GM23248 (cell line): ENCODE measurements at places on chromosomes 3 and 15.

GRCh38 chr3:45861043-45861719, 19.3 kb upstream of the LZTFL1 start:
- DNase-seq = no peak

DNA sequence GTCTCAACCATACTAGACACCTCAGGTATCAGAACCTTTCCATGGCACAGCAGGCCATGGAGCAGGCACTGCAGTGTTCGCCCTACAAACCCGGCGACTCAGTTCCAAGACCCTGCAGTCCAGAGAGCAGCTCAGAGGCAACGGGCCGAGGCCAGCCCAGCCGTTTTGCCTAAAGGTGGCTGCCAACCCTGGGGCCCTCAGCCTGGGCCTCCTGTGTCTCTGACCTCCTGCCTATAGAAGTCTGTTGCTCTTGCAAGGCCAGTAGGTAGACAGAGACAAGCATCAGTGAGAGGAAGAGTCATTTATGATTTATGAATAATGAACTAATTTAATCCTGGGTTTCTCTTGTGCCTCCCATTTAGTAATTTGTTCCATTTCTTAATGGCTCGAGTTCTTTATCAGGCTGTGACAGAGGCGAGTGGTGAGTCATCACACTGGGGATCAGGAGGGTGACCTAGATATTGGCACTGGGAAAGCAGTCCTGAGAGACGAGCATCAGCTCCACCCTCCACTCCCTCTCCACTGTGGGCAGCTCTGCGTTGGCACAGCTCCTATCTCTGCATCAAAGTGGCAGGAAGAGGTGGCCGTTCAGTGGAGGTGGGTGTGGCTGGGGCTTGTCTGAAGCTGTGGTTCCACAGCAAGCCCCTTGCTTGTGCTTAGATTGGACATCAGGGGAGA, 79.8 kb downstream of the ABHD5 start:
- peak; percentile 78 for DNase-seq

GRCh38 chr3:43210049-43211027, 76.0 kb upstream of the SNRK start:
- no peak for DNase-seq

DNA sequence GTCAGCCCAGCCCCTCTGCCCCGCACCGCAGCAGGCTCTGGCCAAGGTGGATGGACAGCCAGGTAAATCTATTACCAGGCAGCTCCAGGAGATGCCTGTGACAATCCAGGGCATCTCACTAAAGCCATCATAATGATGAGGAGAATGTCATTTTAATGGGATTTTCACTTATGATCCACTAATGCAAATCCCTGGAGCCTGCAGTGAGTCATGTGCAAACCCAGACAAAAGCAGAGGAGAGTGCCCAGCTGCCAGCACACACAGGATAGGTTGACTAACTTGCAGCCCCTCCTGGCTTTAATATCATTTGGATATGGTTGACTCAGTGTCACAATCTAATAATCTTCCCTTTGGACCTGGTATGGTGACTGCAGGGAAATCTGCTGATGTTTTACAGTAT, 206.9 kb upstream of the TRIM42 start:
- peak; percentile 13 for DNase-seq

DNA sequence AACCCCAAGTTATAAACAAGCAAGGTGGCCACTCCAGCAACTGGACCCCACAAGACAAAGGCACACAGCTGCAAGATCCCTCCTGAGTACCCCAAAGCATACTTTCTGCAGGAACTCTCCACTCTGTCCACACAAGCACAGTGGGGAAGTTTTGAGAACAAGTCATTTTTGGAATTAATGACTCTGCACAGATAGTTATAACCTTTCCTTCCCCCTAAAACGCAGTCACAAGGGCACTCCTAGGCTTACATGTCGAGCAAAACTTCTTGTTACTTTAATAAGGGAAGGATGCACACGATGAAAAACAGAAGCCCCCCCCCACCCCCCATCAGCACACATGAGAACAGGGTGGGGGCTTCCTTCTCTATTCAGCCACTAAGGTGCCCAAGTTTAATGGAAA, 1.2 kb downstream of the STIMATE start:
- no peak for DNase-seq

DNA sequence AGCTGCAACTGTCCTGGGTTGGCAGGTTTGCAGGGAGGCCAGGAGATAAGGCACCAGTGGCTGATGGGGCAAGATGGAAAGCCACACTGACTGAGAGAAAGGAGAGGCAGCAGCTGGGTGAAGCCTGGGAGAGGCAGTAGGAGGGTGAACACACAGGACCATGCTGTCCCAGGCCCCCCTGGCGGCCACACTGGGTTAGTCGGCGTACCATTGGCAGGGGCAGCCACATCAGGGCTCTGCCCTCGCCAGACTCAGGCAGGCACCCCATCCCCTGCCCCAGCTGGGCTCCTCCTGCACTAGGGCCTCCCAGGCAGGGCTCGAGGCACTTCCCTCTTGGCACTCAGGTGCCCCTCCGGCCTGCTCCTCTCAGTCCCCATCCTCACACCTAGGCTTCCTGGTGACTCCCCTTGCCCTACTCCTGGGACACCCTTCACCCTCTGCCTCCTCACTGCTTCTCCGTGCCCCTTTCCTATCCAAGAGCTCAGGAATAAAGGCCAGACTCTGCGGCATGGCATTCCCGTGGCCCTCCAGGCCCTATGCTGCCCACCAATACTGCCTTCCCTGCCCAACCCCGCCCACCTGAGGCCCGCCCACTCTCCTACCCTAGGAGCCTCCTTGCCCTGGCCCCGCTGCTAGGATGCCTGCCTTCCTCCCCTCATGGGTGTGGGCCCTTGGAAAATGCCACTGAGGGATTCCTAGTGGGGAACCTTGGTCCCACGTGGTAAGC, 28.7 kb upstream of the DUSP7 start:
- no peak for DNase-seq

DNA sequence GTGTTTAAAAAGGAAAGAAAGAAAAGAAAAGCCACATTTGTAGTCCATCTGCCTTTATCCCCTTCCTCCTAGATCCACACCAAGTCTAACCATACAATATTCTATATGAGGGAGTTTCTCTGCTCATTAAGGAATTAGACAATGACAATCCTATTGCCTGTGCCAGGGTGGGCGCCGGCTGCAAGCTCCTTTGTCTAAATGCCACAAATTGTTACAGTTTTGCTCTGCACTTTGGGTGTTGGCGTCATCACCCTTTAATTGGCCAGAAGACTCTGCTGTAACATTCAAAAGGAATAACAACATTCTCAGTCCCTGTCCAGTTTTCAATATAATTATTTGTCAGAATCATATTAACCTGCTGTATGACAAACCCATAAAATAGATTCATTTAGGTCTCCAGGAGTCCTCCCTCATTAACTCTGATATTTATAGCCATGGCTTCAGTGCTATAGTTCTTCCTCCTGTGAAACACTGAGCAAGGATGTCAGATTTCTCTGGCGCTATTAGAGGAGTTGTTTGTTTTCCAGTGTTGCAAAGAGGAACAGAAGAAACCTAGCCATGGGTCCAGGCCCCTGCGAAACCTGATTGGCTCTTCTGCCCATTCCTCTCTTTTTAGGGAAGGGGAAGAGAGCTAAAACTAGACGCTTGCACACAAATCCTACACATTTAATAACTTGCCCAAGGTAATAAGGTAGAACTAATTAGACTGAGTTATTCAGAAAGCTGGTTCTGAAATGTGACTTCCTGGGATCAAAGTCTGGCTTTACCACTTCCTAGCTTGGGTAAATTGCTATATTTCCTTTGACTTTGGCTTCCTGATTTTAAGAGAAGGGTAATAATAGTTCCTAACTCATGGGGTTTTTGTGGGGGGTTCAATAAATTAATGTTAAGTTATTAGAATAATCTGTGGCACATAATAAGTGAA, 112.4 kb downstream of the CD47 start:
- DNase-seq = no peak

DNA sequence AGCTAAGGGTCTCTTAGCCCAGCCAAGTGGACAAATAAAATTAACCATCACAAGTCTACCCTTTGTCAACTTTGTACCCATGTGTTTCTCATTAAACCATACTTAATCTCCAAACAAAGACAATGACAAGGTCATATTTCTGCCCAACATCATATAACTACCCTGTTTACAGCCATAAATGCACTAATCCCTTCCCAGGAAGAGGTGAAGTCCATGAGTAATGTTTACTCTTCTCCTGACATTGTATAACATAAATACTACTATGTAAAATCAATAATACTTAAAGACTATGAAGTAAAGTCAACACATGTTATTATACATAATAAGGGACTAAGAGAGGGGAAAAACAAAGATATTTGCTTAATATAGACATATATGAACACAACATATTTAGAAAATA, 38.5 kb upstream of the FAN1 start:
- DNase-seq = no peak

DNA sequence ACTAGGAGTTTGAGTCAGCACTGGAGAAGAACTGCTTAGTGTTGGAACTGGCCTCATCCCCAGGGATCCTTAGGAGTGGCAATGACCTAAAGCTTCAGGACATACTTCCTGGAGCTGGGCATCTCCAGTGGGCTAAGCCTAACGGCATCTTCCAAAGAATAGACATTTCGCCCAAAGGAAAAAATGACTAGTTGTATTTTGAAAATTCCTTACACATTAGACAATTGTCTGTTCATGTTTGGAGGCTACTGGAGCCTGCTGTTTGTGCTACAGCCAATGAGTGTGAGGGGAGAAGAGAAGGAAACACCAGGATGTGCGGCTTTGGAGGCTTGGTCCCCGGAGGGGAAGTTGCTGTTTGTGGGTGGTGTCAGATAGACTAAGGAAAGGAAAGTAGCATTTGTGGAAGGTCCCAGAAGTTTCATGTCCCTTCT, 77.6 kb downstream of the POLR2M start:
- DNase-seq = peak; percentile 91

GRCh38 chr3:79111375-79112052, 656.3 kb downstream of the ROBO1 start:
- peak; percentile 17 for DNase-seq

DNA sequence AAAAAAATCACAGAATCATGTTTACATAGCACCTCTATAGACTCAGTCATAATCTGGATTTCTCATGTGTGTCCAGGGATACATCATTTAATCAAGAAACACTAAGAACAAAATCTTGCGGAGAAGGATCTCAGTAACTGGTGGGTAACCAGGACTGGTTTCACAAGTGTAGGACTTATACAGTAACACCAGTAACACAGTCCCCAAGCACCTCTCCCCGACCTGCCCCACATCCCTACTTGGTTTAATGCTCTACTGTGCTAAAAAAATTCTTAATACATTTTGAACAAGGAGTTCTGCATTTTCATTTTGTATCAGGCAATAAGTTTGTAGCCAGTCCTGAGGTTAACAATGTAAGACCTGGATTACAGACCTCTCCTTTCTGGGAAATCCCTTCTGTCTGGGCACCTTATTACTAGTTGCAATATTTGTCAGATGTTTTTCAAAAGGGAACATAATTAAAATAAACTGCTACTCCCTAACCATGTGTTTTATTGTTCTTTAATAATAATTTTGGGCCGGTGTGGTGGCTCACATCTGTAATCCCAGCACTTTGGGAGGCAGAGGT, 57.6 kb upstream of the BBX start:
- no peak for DNase-seq

- no peak for DNase-seq
These were observed at the start of gene ILDR1 for GRCh38 chr3:122021811-122022401. Gene ILDR1 (minus strand): TSS chr3:122022247. CDS start chr3:122022077, 170 bp downstream.

DNA sequence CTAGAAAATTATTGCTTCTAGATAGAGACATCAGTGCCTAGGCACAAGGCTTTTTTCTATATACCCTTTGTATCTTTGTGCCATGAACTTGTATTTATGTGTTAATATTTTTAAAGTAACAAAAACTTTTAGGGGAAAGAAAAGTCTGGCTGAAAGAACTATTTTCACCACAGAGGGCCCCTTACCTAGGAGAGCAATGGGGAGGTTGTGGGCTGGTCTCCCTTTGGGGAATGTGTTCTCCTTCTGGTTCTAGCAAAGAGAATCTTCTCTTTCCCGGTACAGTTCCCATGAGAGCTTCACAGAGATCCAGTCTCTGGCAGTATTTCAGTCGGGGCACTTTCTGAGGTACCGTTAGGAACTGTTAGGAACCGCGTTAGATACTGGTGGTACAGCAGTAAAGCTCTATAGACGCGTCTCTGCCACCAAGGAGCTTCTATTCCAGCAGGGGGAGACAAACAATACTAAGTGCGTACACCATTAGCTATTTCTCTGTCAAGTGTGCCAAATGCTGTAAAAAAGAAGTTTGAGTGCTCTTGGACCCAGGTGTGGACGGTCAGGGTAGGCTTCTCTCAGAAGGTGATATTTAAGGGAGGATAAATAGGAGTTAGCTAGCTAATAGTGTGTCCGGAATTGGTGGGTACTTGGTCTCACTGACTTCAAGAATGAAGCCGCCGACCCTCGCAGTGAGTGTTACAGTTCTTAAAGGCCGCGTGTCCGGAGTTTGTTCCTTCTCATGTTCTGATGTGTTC, 4.6 kb upstream of the EPB42 start:
- DNase-seq = peak; percentile 81

DNA sequence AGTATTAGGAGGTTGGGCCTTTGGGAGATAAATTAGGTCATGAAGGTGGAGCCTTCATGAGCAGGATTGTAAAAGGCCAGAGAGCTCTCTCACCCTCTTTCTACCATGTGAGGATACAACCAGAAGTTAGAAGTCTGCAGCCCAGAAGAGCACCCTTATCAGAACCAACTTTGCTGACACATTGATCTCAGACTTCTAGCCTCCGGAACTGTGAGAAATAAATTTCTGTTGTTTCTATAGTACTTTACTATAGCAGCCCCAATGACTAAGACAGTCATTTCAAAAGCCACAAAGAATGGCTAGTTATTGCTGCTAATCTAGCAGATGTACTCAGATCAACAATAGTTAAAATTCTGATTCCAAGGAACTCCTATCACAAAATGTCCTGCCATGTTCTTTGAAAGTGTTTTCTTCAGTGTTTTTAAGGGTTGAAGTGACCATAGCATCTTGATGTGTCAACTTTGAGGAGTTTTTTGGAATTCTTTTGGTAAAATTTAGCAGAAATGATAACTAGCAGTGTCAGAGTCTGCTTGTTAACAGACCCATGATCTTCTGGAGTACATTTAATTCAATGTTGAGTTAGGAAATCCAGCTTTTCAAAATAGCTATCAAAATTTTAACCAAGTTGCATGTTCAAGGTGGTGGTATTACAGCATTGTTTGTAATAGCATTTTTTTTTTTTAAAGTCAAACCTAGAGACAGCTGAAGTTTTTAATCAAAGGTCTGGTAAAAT, 10.3 kb downstream of the DZIP3 start:
- no peak for DNase-seq

GRCh38 chr15:31523027-31523654, 196.5 kb downstream of the KLF13 start:
- DNase-seq = no peak

DNA sequence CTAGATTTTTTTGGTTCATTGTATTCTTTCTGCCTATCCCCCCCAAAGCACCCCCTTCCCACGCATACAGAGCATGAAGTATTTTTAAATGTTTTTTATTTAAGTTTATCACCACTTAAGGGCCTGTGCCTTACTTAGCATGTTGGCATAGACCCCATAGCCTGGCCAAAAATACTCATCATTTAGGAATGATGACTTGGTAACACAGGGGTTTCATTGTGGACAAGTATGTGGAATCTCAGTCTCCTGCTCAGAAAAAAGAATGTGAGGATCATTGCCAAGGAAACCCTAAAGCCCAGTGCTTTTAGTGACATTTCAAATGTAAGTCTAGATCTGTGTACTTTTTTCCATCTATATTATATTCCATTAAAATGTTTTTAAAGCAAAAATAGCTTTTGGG, 146.3 kb downstream of the ALCAM start:
- DNase-seq = peak; percentile 74
